ENCODE measurements at places on chromosomes 6 and 20. TPM values are rescaled to one million over a fixed set of nuclear protein-coding genes. Genes with fewer than 3 reads are reported as not detected.

DNA sequence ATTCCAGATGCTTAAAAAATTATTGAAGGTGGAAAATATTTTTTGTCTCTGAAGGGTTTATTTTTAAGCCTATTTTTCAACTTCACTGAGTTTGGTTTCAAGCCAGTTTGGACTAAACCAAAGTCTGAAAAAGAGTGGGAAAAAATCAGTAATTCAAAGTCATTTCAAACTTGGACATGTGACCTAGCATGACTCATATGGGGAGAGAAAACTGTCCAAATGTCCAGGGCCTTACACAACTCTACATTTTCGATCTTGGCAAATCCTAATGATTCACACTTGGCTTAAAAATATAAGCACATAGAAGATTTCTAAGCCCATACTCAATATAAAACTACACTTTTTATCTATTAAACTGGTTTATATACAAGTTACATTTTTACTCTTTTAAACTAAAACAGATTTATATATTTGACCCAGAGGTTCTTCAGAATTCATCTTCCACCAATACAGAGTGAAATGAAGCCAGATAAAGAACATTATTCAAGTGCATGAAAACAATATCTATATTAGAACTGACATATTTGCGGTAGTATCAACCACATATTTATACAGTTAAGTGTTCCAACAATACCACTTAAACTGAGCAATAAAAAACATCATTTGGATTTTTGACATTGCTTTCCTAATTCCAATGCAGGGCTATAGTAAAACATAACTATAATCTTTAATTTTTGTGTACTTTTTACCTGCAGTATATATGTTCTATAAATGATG is 110.3 kb upstream of the TCF21 start:
- no peak for DNase-seq

Gene MOXD1
- 11.6 TPM for polyA plus RNA-seq

- DNase-seq: no peak
These were observed 648.4 kb upstream of the NRSN1 start for GRCh38 chr6:23477586-23477985.

Gene LRRN4
- polyA plus RNA-seq: 1.6 TPM

DNA sequence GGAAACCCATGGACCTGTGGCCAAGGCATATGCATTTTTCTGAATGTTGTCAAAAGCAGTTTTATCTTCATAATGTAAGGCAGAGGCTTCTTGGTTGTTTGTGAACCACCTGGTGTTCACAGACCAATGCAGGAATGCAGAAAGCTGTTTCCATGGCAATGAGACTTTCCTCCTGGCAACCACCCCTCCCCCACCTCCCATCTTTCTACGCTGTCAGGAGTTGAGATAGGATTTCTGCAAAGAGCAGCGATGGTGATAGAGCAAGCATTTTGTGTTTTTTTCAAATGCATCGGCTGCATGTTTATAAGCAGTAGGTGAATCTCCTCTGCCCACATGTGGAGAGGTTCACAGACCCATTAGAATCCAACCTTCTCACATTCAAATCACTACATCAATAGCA is 114.1 kb upstream of the SMLR1 start:
- DNase-seq: no peak

DNA sequence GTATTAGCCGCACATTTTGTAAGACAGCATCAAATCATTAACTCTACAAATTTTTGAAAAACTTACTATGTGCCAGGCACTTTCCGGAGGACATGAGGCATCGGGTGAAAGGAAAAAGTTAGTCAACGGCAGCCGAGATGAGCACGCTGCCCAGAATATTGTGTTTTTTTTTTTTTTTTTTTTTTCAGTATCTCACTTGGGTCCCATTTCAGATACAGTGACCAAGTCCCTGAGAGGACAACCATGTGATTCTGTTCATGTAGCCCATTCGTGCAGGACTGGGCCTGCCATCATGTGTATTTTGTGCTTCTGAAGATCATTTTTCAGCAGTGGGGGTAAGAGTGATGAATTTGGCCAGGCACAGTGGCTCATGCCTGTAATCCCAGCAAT is 1.3 kb downstream of the SLA2 start:
- DNase-seq: no peak

GRCh38 chr6:4606821-4607704 is 169.1 kb upstream of the CDYL start:
- DNase-seq: peak; percentile 12

GRCh38 chr6:109002051-109002697 is 92.5 kb downstream of the SESN1 start:
- DNase-seq: no peak

Gene TBXT
- polyA plus RNA-seq: not detected

GRCh38 chr6:154989448-154989847 is 5.7 kb upstream of the TIAM2 start:
- DNase-seq: no peak
